CD4-positive, alpha-beta T cell treated with Interleukin-15 for 1 hour (primary cell): ENCODE measurements at places on chromosomes 13 and 19.

- DNase-seq: no peak
Measured at GRCh38 chr19:44846455-44847143, 502 bp downstream of the NECTIN2 start.

DNA sequence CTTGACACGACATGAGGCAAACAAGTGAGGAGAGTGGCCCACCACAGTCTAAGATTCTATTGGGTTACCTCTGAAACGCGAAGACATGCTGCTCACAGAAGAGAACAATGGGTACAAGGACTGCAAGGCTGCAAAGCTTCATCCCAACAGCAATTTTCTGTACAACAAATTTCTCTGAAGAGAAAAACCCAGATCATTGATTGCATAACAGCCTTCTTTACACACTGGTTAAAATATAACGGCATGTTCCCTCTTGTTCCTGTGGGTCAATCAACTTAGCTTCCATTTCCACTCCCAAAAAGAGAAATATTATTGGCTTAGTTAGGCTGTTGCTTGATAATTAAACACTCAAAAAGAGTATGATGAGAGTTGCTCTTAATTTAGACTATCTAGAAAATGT, at the start of gene CPB2:
Gene CPB2, minus strand, starts transcription at position 166 of the 400 bp plus-strand sequence. Its CDS starts 24 bp downstream, at position 142.
- no peak for DNase-seq

- no peak for DNase-seq
Measured at GRCh38 chr19:17078920-17079709, 3.5 kb downstream of the MYO9B start.

DNA sequence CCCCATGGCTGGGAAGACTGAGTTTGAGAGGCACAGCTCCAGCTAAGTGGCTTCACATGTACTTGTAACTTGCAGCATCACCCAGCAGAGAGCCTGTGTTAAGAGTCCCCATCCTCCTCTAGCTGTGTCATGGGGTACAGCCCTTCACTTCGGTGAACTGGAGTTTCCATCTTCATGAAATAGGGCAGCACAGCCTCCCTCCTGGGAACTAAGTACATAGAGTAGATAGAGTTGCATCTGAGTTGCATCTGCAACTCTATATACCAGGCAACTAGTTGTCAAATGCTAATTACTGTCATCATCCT, 1.2 kb downstream of the PRDX2 start:
- DNase-seq: no peak

- no peak for DNase-seq
Measured at GRCh38 chr13:20713751-20714150, 10.3 kb downstream of the IL17D start.

DNA sequence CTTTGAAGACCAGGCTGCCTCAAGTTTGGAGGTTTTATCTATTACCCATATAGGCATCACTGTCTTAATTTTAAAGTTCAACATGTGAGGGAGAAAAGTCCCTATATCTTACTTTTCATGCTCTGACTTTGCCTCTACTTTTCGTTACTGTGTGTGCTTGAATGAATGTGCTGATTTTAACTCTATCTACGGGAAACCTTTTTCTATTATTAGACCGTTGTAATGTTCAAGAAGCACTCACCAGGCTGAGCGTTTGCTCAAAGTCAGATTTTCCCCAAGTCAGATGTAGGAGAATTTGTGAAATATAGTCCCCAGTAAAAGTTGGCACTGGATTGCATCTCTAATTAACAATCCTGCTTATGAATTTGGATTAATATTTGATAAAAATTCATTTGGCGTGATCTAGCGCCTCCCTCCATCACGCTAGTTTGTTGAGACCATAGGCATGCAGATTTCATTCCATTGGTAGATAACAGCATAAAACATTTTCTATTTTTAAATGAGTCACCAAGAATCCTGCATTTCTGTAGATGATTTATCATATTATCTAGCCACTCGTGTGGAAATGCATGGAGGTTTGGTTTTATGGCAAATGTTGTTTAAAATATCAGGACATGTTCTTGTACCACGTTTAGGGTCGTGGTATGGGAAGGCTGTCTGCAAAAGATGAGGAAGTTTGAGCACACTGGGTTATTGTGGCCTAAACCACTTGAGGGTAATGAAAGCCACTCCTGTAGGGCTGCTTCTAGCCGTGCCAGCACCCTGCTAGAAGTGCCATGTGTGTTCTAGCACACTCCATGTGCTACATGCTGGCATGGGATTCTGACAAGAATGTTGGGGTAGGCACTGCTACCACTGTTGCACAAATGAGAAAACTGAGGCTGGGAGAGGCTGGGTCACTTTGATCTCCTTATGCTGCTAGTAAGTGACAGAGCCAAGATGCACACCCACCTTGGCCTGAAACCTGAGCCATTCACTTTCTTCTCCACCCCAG, 179.4 kb downstream of the FGF9 start:
- DNase-seq: no peak

DNA sequence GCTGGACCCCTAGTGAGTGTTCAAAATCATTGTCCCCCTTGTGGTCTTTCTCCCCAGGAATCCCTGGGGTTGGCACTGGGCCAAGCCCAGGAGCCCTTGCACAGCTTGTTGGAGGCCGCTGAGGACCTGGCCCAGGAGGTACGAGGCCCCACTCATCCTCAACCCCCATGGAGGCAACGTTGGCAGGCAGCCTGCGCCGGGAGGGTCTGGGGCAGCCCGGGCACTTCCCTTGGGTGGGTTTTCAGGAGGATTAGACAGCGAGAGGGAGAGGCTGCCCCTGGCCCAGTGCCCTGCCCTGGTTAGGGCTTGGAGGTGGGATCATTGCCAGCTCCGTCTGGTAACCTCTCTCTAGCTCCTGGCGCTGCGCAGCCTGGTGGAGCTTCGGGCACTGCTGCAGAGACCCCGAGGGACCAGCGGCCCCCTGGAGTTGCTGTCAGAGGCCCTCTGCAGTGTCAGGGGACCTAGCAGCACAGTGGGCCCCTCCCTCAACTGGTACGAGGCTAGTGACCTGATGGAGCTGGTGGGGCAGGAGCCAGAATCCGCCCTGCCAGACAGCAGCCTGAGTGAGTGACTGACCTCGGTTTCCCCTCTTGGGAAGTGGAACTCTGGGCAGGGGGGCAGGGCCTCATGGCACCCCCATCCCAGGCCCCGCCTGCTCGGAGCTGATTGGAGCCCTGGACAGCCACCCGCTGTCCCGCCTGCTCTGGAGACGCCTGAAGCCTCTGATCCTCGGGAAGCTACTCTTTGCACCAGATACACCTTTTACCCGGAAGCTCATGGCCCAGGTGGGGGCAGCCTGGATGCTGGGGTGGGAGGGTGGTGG, 3.0 kb downstream of the ABCA7 start:
- DNase-seq: no peak

- DNase-seq: peak; percentile 27
Measured at GRCh38 chr19:743168-743687, 7.7 kb upstream of the MISP start.

DNA sequence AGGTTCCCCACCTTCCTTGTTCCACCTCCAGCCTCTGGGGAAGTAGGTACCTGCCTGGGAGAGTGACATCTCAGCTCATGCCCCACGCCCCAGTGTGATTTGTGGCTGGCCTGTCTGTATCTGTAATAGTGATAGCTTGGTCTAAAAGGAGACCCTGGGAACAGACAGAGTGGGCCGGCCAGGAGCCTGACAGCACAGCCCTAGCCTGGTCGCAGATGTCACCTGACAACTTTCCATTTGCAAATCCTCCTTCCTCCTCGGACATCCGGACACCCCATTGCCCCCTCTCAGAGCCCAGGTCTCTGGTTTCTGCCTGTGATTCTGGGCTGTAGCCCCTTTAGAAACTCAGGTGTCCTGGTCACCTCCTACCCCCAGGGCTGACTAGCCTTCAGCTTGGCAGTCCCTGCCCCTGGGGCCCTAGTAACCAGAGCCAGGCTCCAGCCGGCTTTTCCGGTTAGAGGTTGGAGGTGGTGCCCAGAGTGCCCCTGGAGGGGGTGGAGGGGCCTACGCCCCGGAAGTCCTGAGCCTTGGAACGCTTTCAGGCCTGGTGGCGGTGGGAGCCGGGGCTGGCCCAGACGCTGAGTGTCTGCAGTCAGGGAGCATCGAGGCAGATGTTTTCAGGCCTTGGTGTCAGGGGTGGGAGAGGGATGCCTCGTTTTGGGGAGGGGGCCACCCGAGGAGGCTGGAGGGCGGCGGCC, 6.5 kb downstream of the LRRC8E start:
- no peak for DNase-seq

DNA sequence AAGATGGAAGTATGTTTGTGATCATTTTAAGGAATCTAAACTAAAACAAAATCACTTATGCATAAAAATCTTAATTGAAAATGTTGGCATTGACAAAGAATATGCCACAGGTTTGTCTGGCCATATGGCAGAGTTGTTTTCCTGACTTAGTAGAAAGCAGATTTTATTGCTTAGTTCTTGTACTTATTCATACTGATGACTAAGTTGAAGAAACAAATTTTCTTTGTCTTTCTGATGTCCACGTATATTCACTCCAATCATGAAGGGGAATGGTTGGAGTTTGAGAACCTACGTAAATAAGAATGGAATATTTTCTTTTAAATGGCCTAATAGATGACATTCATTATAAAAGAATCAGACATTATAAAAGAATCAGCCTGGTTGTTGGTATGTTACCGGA, 8.0 kb upstream of the GPC6 start:
- no peak for DNase-seq

DNA sequence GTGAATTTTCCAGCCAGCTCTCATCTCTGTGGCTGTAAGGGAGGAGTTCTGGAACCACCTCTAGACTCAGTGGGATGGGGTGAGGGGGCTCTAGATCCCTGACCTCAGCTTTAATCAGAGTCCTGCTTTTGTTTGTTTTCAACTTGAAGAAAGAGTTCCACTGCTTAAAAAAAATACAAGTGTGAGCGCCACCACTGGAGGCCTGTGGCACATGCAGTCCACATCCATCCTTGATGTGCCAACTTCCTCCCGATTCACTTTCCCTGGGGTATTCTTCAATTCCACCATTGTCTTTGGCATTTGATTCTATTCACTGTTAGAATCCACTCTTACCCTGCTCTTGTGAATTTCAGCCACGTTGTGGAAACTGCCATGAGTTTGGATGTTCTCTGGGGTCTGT, 62.4 kb upstream of the GJB6 start:
- DNase-seq: no peak

- DNase-seq: peak; percentile 26
Measured at GRCh38 chr19:45172173-45172572, 5.9 kb downstream of the TRAPPC6A start.

DNA sequence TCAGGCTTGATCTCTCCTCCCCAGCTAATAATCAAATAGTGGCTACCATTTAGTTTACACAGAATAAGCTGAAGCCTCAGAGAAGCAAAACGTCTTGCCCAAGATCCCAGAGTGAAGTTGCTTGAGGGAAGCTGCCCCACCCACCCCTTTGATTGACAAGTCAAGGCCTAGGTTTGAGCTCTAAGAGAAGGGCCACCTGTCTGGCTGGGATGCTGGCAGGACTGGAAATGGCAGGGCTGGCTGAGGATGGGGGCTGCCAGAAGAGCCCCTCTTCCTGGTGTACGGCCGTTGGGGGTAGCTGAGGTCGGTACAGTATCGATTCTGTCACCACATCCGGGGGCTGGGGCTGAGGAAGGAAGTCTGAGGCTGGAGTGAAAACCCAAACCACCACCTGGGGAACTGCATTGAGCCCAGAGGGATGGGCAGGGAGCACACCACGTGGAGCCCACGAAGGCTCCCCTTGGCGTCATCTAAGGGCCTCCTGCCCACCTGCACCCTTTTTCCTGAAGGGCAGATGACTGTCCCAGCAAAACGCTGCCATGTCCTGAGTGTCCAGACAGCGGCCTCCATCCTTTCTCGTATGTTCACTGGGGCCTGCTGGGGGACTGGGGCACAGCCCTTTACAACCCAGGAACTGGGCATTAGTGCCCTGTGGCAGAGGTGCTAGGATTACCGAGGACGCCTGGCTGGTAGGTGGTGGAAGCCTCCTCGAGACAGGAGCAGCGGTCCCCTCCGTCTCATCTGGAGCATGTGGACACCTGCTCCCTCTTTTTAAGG, 1.4 kb upstream of the PRKD2 start:
- DNase-seq: peak; percentile 67

DNA sequence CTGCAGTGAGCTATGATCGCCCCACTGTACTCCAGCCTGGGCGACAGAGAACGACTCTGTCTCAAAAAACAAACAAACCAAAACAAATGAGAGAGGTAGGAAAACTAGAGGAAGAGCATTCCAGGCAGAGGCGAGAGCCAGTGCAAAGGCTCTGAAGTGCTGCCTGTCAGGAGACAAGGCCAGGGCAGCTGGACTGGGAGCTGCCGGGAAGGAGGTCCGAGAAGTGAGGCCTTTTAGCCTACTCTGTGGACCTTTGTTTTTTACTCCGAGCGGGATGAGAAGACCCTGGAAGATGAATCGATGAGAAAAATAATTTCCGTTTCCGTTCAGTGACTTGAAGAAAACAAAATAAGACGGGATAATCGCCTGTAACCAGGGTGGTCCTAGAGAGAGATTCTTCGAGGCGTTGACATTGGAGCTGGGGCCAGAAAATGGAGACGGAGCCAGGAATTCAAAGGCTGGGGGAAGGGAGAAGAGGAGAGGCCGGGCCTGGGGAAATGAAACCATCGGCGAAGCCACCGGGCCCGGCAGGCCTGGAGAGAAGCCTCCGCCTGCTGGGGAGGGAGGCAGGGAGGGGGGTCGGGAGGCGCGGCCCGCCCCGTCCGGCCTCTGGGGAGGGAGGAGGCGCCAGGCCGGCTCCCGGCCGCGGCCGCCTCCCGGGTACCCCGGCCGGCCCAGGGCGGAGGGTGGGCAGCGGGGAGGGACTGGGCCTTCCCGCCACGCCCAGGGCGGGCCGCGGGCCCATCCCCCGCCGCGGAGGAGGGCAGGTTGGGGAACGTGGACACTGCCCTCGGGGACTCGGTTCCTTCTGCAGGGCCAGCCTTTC, 7.8 kb upstream of the SERTAD1 start:
- DNase-seq: peak; percentile 72

GRCh38 chr13:45933203-45933908, 81.8 kb upstream of the SIAH3 start:
- DNase-seq: no peak

DNA sequence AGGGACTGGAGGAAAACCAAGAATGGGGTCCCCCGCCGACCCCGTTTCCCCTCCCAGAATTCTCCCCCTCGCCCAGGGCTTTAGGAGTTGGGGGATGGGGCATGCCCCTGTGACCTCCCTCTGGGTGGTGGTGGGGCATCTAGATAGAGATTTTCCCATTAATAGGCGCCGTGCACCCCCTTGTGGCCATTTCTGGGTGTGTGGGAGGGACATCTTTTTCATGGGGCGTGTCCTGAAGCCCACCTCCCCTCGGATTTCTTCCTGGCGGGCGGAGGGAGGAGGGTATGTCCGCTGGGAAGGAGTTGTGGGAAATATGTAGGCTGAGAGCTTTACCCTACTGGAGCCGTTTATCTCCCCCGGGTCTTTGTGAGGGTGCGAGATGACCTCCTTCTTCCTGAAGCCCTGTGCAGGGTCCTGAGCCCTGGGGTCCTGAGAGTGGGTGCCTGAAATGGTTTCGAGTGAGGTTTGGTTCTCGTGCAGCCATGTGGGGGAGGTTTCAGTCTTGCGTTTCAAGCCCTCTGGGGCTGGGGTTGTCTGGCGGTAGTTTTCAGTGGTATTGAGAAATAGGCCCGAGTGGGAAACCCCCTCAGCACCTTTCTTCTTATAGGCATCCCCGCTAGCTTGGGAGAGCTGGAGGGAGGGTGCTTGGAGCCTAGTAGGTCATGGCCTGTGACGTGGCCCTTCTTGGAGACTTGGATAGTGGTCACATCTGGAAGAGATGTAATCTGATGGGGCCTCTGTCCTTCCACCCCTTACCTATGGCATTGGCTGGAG, 1.0 kb downstream of the PRMT1 start:
- peak; percentile 82 for DNase-seq

- DNase-seq: no peak
Measured at GRCh38 chr19:10832939-10833296, 3.1 kb downstream of the TMED1 start.
